ENCODE measurements at places on chromosomes 7 and 10.

DNA sequence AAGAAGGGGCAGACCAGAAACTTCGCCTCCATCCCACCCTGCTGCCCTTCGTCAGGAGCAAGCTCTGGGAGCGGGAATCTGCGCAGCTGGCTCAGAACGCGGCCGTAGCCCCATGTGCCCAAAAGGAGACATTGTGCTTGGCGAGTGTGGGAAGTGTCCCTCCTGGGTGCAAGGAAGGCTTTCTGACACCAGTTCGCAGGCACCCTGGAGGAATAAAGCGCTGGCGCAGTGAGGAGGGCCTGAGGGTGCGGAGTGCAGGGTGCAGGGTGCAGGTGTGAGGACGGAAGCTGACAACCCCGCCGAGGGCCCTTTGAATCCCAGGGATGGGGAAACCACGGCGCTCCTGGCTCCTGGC is 811 bp downstream of the SLIT1 start:
- DNase-seq: no peak

- DNase-seq: no peak
These were observed 86.6 kb downstream of the NRG3 start for GRCh38 chr10:81961451-81962184.

DNA sequence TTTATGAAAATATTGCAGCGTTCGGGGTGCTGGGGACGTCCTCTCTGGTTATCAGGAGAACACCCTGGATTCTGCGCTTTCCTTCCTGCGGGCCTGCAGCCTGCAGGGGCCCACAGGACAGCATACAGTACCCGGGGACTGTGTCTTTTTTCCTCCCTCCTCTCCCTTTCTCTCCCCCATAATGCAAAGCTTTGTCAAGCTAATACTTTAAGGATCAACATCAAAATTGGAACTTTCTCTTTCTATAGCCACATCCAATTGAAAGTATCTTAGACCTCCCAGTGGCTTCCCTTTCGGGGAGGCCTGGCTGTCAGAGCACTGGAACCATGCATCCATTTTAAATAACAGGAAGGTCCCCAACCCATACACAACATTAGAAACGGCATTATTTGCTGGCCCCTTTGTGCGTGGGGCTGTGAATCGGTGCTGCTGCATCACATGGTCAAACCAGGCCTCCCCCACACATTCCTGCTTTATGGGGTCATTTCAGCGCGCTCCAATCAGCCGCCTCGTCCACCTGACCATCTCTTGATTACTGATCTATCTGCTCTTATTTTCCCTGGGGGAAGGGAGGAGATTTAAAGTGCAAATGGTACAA is 505.1 kb downstream of the DNAJB6 start:
- DNase-seq: no peak

DNA sequence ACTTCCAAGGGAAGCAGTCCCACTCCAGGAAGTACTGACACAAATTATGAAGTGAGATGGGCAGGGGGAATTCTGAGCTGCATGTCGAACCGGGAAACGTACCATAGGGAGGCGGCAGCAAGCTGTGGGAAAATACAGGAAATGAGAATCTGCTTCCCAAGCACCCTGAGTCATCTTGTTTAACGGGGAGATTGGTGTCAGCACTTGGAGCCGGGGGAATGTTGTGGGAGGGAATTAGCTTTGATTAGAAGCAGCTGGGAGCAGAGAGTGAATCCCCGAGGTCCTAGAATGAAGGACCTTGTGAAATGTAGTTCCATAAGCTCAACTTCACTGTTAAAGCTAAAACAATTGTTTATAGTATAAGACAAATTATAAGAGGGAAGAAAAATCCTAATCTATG is 141.4 kb upstream of the PRKCQ start:
- DNase-seq: no peak

DNA sequence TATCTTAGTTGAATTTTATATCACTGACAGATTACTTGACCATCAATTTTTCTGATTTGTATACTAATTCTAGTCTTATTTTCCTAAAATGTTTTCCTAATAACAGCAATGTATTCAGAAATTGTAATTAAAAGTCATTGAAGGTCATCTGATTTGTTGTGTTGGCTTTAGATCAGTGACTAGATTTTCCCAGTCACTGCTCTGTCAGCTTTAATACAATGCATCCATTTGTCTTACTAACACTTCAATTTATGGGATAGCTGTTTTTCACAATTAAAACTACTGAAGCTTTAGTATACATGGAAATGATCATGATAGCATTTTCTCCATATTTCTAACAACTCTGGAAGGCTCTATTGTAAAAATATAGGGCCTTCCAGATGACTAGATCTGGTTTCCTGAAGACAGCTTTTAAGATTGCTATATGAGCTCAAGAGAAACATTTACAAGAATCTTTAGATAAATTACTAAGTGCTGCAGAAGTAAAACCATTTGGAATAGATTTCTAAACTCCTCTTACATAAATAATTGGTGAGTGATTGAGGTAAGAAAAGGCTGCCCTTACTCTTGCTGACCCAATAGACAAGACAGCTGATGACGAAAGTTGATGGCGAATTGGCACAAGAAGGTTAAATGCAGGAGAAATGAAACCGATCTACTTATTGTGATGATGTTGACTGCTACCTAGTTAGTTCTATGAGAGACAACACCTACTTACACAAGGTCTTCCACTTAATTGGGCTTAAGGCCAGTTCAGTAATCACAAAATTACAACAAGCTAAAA is 74.1 kb downstream of the LRRTM3 start:
- no peak for DNase-seq

DNA sequence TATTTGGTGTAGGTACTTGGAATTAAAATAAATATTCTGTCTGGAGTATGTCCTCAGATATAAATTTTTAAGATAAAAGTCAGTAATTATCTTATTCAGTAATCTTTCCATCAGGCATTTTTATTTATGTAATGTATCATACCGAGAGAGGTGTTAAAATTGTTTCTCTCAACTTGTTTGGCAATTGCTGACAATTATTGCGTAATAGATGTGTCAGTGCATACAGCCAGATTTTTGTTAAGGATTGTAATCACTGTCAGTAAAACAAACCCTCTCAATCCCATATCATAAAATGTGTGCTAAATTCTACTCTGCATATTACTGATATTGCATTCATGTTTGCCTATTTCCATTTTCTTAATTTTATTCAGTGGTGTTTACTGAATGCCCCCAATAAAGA is 69.2 kb downstream of the CNTNAP2 start:
- DNase-seq: no peak

- DNase-seq: no peak
These were observed 8.1 kb downstream of the ADAP1 start for GRCh38 chr7:946256-946996.
